ENCODE measurements at places on chromosomes 1 and 21.

DNA sequence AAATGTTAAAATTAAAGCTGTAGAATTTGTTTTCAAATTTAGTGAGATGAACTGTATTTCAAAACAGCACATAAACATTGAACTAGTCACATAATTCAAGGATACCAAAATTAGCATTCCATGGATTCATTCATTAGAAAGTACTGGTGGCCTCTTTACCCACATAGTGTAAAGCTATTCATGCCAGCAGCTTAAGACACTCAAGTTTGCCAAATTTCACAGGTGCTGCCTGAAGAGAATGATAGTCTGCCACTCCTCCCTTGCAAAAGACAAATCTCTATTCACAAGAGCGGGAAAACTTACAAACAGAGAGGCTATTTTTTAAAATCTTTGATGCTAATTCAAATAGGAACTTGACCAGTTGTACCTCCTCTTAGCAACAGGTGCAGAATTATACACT is 337.0 kb downstream of the BRINP3 start:
- DNase-seq, result no peak

GRCh38 chr21:29215709-29216108 is 83.0 kb upstream of the BACH1 start:
- DNase-seq, result no peak

- DNase-seq, result no peak
These were observed 1.7 kb upstream of the CCNL2 start for GRCh38 chr1:1400576-1401456.

DNA sequence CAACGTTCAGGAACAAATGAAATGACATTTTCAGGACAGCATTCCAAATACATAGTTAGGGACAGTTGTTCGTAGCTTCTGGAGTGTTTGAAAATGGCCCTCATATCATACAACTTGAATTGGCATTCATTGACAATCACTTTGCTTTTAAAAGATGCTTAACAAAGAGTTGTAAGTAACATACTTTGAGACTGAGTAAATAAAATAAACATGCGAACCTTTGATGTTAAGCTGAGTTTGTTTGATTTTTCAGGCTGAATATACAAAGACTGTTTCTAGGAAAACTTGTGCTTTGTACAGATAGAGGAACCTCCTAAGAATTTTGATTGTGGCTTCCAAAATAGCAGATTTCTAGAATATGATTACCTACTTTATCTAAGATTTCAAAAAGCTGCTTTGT is 45.3 kb downstream of the ITSN1 start:
- DNase-seq, result no peak
